ENCODE measurements at places on chromosomes 3 and 15. TPM values are rescaled to one million over a fixed set of nuclear protein-coding genes. Genes with fewer than 3 reads are reported as not detected.

- DNase-seq = no peak
- H3K27me3 ChIP-seq = no peaks in the 10 kb centered on the region
- H3K4me3 ChIP-seq = no peak overlapping the region
- no peaks in the 10 kb centered on the region for H3K36me3 ChIP-seq
- peaks cover 5% of the 10 kb centered on the region for H3K4me1 ChIP-seq
Measured at GRCh38 chr3:32577174-32577573, 6.5 kb upstream of the DYNC1LI1 start.

- no peaks in the 10 kb centered on the region for H3K36me3 ChIP-seq
- no peak for DNase-seq
- H3K4me1 ChIP-seq = peaks cover 21% of the 10 kb centered on the region
- H3K4me3 ChIP-seq = no peak overlapping the region
Measured at GRCh38 chr15:85758655-85758978, 36.1 kb downstream of the KLHL25 start.

GRCh38 chr3:29245441-29245840 is 35.4 kb upstream of the RBMS3 start:
- no peaks in the 10 kb centered on the region for H3K27me3 ChIP-seq
- H3K27ac ChIP-seq = no peak overlapping the region
- no peaks in the 10 kb centered on the region for H3K36me3 ChIP-seq
- no peak for DNase-seq

MCF2L2 gene
- total RNA-seq = 0.36 TPM

- no peaks in the 10 kb centered on the region for H3K27me3 ChIP-seq
- H3K4me3 ChIP-seq = no peak overlapping the region
- no peaks in the 10 kb centered on the region for H3K36me3 ChIP-seq
- H3K27ac ChIP-seq = no peak overlapping the region
Measured at GRCh38 chr3:71026634-71027578, 556.6 kb downstream of the FOXP1 start.
